Adrenal gland (tissue), 19 donors: ENCODE measurements at places on chromosomes 16 and 17. TPM values are rescaled to one million over a fixed set of nuclear protein-coding genes. Genes with fewer than 3 reads are reported as not detected.

Gene TOX3
- polyA plus RNA-seq, result 0.27 TPM

Gene SCIMP
- polyA plus RNA-seq, result 4.5 TPM

Gene SLFN14
- not detected for polyA plus RNA-seq

Gene GAS2L2
- polyA plus RNA-seq, result not detected

Gene C17orf50
- polyA plus RNA-seq, result 0.07 TPM

Gene NPIPA7
- 160 TPM for polyA plus RNA-seq

Gene TIGD7
- 7.0 TPM for polyA plus RNA-seq
